CD4-positive, alpha-beta memory T cell (primary cell): ENCODE measurements at places on chromosomes 1 and 21. TPM values are rescaled to one million over a fixed set of nuclear protein-coding genes. Genes with fewer than 3 reads are reported as not detected.

- H3K4me1 ChIP-seq: no peaks in the 10 kb centered on the region
- H3K36me3 ChIP-seq: no peaks in the 10 kb centered on the region
- H3K27ac ChIP-seq: no peak overlapping the region
- no peak for DNase-seq
- no peaks in the 10 kb centered on the region for H3K27me3 ChIP-seq
These were observed 55.2 kb downstream of the IRF2BP2 start for GRCh38 chr1:234554698-234555311.

DNA sequence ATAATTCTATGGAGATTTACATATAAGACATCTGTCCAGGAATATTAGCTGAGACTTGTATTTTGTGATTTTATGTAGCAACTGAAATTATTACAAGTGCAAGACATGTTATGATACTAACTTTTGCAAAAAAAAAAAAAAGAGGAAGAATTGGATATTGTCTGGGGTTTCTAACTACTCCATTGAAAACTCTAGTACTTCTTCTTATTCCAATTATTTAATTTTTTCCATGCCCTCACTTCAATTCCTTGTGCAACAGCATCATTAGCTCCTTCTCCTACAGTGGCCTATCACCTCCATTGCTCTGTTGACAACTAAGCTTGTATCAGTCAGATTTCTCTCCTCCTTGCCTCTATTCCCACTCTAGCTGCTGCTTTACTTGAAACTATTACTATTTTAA, 126.6 kb downstream of the PTPRC start:
- peaks cover 25% of the 10 kb centered on the region for H3K4me1 ChIP-seq
- no peak overlapping the region for H3K27ac ChIP-seq
- DNase-seq: no peak
- H3K36me3 ChIP-seq: no peaks in the 10 kb centered on the region
- H3K27me3 ChIP-seq: no peaks in the 10 kb centered on the region
- H3K4me3 ChIP-seq: no peak overlapping the region

DNA sequence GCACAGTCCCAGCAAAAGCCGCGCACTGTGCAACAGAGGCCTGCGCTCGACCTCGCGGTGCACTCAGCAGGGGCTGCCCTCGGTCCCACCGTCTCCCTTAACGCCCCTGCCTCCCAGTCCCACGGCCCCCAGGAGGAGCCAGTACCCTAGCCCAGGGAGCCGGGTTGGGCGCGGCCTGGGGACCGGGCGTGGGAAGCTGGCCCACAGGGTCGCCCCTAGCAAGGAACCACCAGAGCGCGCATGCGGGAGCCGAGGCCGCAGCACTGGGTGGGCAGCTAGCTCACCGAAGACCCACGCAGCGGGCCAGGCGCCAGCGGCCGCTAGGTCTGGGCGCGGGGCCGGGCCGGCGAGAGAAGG, 21.6 kb upstream of the ZNF678 start:
- DNase-seq: no peak
- H3K36me3 ChIP-seq: no peaks in the 10 kb centered on the region
- no peaks in the 10 kb centered on the region for H3K27me3 ChIP-seq
- H3K27ac ChIP-seq: no peak overlapping the region
- H3K4me3 ChIP-seq: peak overlapping the region; percentile 52

DNA sequence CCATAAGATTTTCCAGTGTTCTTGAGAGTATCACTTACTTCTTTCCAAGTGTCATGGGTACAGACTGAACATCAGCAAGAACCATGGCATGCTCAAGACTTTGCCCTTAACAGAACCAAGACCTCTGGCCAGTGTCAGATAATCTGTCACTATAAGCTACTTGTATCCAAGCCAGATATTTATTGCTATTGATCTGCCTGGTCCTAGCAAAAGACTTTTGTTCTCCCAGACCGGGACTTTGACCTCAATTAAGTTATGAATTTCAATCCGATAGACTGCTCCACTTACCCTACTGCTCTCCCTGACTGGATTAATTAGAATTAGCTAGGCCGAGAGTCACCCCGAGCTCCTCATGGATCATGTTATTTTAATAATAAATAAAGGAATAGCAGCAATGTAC, 129.6 kb downstream of the ACBD6 start:
- no peaks in the 10 kb centered on the region for H3K27me3 ChIP-seq
- no peak for DNase-seq
- H3K36me3 ChIP-seq: no peaks in the 10 kb centered on the region
- H3K4me3 ChIP-seq: no peak overlapping the region
- no peaks in the 10 kb centered on the region for H3K4me1 ChIP-seq
- no peak overlapping the region for H3K27ac ChIP-seq

- DNase-seq: no peak
- H3K27ac ChIP-seq: no peak overlapping the region
- no peaks in the 10 kb centered on the region for H3K36me3 ChIP-seq
- peaks cover 7% of the 10 kb centered on the region for H3K4me1 ChIP-seq
These were observed 34.4 kb upstream of the CRNN start for GRCh38 chr1:152448496-152448895.

ADAMTS1 gene
- not detected for total RNA-seq

SHC1 gene
- 78.4 TPM for total RNA-seq

CLEC20A gene
- not detected for total RNA-seq

- no peak for DNase-seq
- H3K4me1 ChIP-seq: no peaks in the 10 kb centered on the region
- H3K27ac ChIP-seq: no peak overlapping the region
- no peaks in the 10 kb centered on the region for H3K27me3 ChIP-seq
These were observed 349.5 kb upstream of the VAMP3 start for GRCh38 chr1:7421471-7422075.

DNA sequence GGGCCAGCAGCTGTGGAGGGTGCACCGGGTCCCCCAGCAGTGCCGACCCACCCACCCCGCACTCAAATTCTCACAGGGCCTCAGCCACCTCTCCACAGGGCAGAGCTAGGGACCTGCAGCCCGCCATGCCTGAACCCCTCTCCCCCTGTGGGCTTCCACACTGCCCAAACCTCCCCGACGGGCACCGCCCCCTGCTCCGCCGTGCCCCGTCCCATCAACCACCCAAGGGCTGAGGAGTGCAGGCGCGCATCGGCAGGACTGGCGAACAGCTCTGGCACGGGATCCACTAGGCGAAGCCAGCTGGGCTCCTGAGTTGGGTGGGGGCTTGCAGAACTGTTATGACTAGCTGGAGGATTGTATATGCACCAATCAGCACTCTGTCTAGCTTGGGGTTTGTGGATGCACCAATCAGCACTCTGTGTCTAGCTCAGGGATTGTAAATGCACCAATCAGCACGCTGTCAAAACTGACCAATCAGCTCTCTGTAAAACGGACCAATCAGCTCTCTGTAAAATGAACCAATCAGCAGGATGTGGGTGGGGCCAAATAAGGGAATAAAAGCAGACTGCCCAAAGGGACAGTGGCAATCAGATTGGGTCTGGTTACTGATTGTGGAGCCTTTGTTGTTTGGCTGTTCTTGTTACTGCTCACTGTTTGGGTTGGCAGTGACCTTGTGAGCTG, 12.4 kb upstream of the RCAN3 start:
- no peak overlapping the region for H3K4me3 ChIP-seq
- H3K4me1 ChIP-seq: peaks cover 45% of the 10 kb centered on the region
- DNase-seq: no peak
- no peaks in the 10 kb centered on the region for H3K36me3 ChIP-seq
- H3K27ac ChIP-seq: no peak overlapping the region
- H3K27me3 ChIP-seq: no peaks in the 10 kb centered on the region

DNA sequence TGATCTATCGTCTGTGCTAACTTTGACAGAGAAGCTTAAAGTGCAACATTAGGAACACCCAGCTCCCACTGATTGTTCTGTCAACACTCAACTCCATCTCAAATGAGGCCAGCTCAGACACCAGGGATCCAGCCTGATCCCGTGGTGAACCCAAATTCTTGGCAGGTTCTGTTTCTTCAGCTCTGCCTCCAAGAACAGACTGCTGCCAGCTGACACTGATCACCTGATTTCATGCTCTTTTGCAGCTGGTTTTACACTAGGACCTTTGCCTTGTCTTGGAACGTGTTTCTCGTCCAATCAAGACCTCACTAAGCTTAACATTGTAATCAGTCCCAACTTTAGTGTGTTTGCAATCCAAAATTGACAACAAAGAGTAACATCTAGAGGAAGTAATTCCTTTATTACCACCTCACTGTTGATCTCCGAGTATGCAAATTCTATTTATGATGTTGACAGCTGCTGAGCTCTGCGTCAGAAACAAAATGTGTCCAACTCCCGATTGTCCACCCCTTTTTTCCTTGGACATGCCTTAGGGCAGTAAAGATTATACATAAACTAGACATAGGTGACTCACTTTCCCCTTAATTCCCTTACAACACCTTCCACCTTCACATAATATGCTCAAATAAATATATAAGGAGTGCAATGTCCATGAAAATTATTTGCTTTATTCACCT, 1.6 kb upstream of the HYI start:
- no peaks in the 10 kb centered on the region for H3K36me3 ChIP-seq
- H3K4me3 ChIP-seq: no peak overlapping the region
- no peak overlapping the region for H3K27ac ChIP-seq
- H3K4me1 ChIP-seq: peaks cover 12% of the 10 kb centered on the region
- no peaks in the 10 kb centered on the region for H3K27me3 ChIP-seq

- no peaks in the 10 kb centered on the region for H3K36me3 ChIP-seq
- no peak overlapping the region for H3K4me3 ChIP-seq
- no peaks in the 10 kb centered on the region for H3K4me1 ChIP-seq
- no peak overlapping the region for H3K27ac ChIP-seq
- H3K27me3 ChIP-seq: no peaks in the 10 kb centered on the region
These were observed 6.7 kb downstream of the FCRL1 start for GRCh38 chr1:157813269-157813668.
